ENCODE measurements at places on chromosomes 3 and 15. TPM values are rescaled to one million over a fixed set of nuclear protein-coding genes. Genes with fewer than 3 reads are reported as not detected.
A peak's percentile ranks its signal among the peaks of the same experiment; 100 is the strongest.

MCF2L2 gene
- total RNA-seq = 0.56 TPM

EDC3 gene
- total RNA-seq = 19.4 TPM

FAM81A gene
- not detected for total RNA-seq

ZPLD1 gene
- 0.07 TPM for total RNA-seq

NOX5 gene
- total RNA-seq = not detected

TICRR gene
- not detected for total RNA-seq

DIS3L gene
- total RNA-seq = 21.9 TPM

CPLX3 gene
- total RNA-seq = not detected

- DNase-seq = no peak
Observed at GRCh38 chr15:64774629-64775493, 528 bp downstream of the RBPMS2 start.

DNA sequence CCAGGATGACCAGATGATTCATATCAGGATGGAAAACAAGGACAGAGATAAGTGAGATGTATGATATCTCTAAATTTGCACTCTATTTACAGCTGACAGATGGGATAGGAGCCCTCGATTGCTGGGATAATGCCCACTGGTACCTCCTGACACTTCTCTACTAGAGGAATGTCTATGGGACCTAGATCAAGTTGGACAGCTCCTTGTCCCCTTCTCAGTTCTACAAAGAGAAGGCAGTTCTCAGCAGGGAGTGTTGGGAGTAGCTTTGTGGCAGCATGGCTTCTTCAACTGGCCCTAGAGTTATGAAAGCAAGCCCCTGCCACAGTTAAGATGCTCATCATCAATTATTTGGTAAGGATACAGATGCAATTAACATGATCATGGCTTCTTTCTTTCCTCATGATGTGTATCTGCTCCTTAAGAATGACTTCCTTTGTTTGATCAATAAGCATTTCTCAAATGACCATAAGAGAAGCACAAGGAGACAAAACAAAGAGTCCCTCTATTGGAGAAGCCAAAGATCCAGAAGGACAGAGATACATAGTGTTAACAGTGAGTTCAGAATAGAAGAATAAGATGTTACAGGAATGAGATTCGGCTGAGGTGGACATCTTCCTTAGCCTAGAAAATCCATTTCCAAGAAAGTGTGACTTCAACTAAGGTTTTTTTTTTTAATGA is 481.3 kb downstream of the NAALADL2 start:
- DNase-seq = no peak

GRCh38 chr15:52181938-52182780 is 9.0 kb downstream of the GNB5 start:
- no peak for DNase-seq

DNA sequence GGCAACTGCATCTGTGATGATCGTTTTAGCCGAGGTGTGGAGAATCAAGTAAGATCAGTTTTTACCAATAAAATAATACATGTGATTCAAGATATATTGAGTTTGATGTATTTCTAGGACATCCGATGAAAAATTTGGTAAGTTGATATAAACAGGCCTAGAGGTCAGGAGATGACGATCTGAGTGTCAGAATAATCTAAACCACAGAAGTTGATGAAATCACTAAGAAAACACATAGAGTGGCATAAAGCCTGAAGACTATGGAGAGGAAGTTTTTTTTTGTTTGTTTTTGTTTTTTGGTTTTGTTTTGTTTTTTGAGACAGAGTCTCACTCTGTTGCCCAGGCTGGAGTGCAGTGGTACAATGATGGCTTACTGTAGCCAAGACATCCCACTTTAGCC is 235.3 kb downstream of the RBMS3 start:
- DNase-seq = no peak

GRCh38 chr3:101182734-101183133 is 137.6 kb downstream of the IMPG2 start:
- no peak for DNase-seq

DNA sequence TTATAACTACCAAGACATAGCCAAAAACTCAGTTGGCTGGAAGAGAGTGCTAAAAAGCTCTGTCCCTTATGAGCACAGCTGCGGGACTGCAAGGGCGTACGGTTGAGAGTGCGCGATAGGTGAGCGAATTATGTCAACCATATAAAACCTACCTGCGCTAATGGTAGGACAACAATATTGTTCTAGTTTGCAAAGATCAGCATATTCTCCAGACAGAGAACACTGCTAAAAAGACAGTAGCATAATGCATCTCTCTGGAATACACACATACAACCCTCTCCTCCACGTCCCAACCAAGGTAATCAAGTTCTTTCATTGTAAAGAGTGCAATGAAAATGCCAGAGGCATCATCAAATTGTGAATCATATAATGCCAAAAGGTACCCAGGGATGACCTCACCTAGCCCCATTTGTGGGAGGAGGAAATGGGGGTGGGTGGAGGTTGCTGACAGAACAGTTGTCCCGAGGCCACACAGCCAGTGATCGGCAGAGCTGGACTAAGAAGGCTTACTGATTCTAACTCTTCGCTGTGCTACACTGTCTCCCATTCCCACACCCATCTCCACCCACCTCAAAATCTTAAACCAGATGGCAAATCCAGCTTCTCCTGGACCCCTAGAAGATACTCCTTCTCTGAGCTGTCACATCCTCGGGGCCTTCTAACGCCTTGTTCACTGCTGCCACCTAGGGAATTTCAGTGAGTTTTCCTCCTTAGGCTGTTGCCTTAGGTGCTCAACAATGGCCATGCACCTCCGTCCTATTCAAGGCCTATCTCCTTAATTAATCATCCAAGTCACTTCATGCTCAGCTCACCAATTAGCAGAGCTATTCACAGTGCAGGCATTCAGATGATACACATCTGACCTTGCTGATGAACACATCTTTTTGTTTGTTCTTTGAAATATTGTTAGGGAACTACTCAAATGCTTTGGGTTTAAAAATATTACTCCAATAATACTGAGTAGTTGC is 60.7 kb downstream of the RPL22L1 start:
- no peak for DNase-seq

DNA sequence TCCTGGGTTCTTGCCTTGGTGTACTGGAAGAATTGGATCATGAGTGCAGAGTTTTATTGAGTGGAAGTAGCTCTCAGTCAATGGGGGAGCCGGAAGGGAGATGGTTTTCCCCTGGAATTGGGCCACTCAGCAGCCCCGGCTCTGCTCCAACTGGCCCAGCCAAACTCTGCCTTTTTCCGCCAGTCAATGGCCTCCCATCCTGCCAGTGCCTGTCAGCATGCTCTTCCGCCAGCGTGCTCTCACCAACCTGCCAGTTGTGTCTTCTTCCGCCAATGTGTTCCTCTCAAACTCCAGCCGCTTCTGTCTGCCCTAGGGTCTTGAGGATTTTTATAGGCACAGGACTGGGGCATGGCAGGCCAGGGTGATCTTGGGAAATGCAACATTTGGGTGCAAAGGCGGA is 12.4 kb upstream of the AADACL2 start:
- no peak for DNase-seq

DNA sequence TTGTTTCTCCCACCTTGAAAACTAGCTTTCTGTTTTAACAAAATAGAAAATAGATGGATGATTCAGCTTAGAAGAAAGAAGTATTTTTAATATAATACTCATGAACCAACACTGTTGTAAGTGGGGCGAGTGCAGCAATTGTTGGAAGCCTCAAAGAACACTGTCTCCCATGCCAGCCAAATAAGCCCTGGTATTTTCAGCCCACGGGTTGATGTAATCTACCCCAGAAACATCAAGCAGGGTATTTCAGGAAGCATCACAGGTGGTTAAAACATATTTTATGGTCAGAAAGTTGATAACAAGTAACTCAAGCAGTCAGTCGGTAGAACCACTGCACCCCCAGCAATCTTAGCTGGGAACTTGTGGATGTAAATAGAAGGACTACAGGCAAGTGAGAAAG is 115.9 kb downstream of the SV2B start:
- peak; percentile 54 for DNase-seq

GRCh38 chr15:51094606-51095569 is at the start of gene TNFAIP8L3:
TNFAIP8L3 (minus strand) TSS chr15:51094906; CDS start chr15:51094595, 311 bp downstream.
- DNase-seq = no peak

- no peak for DNase-seq
Observed at GRCh38 chr15:88649753-88650551, 11.1 kb downstream of the ISG20 start.

- DNase-seq = no peak
Observed at GRCh38 chr3:111666041-111666735, 71.0 kb upstream of the ZBED2 start.

DNA sequence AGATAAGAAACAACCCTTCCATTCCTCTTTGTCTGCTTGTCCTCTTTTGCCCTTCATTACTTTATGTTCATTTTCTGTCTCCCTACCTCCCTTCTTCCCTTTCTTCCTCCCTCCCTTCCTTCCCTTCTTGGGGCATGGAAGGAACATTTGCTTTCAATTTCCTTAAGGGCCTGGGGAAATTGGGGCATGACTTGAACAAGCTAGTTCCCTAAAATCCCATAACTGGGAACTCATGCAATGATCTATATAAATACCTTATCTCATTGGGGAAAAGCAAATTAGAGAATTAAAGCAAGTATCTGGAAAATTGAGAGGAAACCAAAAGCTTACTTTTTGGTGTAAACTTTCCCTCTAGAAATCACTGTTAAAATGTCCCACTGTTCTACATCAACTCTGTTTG is 35.7 kb downstream of the BOC start:
- no peak for DNase-seq

GRCh38 chr3:191770541-191770940 is 309.6 kb downstream of the PYDC2 start:
- no peak for DNase-seq

- no peak for DNase-seq
Observed at GRCh38 chr3:146382386-146382785, 87.0 kb downstream of the PLSCR2 start.

DNA sequence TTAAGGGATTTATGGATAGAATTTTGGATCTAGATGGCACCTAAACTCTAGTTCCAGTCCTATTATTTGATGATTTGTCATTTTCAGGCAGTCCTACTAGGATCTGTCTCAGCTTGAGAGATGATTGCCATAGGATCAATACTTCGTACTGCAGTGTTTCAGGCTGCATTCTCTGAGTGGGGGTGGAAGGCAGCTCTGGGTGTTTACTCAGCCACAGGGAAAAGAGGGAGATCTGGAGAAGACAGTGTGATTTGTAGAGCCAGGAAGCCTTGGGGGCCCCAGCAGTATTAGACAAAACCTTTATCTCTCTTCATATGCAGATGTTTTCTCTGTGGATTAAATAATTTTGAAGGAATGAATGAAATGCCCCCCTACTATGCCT is 188.4 kb upstream of the SYNPR start:
- no peak for DNase-seq

DNA sequence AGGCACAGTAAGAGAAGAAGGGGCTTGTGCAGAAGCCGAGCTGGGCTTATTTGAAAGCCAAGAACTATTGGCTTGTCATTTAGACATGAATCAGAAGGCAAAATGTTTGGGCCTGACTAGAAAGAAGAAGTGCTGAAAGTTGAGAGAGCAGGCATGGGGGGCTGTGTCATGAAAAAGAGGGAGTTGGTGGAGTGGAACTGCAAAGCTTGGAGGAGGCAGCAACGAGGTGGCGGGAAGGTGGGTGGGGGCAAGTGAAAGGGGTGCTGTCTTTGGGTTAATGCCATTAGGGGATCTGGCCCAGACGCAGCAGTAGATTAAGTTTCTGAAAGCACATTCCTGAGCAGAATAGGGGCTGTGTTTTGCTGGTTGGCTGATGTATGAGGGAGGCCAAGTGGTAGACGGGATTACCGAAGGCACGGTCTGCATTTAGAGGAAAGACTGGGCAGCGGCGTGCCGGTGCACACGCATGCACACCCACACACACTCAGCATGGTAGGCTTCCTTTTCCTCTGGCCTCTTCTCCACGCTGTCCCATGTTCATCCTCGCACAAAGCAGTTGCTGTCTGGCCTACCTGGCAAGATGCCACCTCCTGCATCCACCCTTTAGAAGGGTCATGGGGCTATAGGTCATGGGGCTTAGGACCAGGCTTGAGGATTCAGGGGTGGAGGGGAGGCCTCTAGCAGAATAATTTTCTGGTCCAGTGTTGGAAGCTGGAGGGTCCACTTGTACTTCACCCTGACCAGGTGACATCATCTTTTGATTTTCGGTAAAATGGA is 43.0 kb downstream of the BOC start:
- DNase-seq = no peak

DNA sequence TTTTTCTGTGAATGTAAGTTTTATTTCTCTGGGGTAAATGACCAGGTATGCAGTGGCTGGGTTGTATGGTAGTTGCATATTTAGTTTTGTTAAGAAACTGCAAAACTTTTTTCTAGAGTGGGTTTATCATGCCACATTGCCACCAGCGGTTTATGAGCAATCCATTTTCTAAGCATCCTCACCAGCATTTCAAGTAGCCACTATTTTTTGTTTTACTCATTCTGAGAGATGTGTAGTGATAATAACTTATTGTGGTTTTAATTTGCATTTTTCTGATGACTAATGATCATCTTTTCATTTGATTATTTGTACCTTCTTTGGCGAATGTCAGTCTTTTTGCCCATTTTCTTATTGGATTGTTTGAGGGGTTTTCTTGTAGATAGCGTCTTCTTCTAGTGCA is 56.2 kb downstream of the SPRED1 start:
- no peak for DNase-seq

DNA sequence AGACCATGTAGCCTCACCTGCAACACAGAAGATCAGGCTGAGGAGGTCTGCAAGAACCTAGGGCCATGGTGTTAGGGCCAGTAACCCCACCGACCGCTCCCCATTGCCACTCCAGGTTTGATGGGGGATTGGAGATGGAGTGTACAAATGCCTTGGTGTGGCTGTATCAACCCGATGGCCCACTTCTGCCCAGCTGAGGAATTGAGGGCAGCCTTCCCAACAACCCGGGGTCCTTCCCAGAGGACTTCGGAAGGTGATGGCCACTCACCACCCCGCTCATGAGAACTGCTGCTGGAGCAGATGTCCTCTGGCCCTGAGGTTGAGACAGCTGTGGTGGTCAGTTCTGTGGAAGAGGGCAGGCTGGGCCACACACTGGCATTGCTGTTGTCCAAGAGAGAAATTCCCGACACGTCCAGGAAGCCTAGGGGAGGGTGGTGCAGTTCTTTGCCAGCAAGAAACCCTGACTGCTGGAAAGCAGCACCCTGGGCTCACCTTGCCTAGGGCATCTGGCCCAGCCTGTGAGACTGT is 8.9 kb downstream of the GORASP1 start:
- DNase-seq = no peak

DNA sequence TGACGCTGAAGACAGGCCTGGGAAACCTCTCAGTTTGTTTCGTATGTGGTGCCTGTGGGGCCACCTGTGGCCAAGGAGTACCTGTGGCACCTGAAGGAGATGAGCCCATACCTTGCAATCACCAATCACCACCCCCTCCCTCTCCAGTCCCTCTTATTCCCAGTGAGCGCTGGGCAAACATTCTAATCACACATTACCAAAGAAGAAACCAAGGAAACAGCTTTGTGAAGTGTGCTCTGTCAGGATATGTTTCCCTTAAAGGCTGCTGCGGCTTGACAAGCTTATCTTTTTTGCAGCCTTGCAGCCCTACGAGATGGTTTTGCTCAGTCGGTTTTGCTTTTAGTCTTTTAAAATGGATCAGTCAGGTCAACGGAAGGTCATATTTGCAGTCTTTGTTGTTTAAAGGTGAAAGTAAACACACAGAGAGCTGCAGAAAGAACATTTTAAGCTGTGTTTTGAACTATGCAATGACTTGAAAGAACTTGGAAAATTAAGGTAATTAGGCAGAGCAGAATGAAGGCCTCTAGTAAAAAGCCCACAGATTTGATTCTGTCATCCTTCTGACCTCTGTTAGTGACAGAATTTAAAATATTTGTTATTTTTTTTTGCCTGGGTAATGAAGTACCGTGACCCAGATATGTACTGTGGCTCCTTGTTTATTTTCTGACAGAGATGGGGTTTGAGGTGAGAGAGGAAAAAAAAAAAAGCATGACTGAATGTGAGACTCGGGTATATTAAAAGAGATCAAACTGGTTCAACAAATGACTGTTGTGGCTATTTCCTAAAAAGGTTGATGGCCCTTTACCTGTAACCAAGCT is 461.4 kb downstream of the NSUN3 start:
- no peak for DNase-seq

Data from gastrocnemius medialis (tissue), 4 donors.